Keratinocyte (primary cell): ENCODE measurements at places on chromosomes 1 and 21. TPM values are rescaled to one million over a fixed set of nuclear protein-coding genes. Genes with fewer than 3 reads are reported as not detected.

Gene CA6
- not detected in 3 replicates for polyA plus RNA-seq

DNA sequence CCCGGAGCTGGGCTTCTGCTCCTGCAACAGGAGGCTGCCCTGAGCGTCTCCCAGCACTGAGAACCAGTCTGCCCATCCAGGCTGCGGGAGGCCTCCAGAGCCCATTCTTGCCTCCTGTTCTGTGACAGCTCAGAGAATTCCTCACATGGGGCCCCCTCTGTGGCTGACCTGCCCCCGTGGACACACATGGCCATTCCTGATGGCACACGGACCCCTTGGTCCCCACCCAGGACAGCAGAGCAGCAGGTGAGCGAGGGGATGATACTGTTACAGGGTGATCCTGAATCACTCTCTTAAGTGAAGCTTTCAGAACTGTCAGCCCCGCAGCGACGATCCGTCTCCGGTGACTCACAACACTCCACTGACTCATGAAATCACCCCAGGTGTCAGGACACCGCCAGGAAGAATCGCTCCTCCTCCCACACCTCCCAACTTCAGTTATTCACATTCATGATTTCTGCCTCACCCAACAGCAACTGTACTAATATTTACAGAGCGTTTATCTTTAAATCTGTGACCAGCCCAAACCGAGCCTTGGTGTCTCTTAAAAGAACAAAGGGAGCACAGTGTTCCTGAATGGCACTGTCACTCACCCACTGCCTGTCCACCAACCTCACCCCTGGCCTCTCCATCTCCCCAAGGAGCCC lies 22.5 kb downstream of the CHD5 start:
- H3K27me3 ChIP-seq = peaks cover 9% of the 10 kb centered on the region
- H3K4me3 ChIP-seq = no peak overlapping the region
- H3K4me1 ChIP-seq = peaks cover 26% of the 10 kb centered on the region
- H3K36me3 ChIP-seq = no peaks in the 10 kb centered on the region

Gene CADM3
- 0.03 TPM in 1 of 3 replicates, not detected in the others for polyA plus RNA-seq

Gene SETD4
- polyA plus RNA-seq = 15.1 to 16.8 TPM (median 15.8 TPM) in 3 replicates

- peaks cover 9% of the 10 kb centered on the region for H3K4me1 ChIP-seq
- H3K27me3 ChIP-seq = no peaks in the 10 kb centered on the region
- no peak overlapping the region for H3K27ac ChIP-seq
- no peak for DNase-seq
These were observed 23.8 kb downstream of the PRDM2 start for GRCh38 chr1:13723810-13724209.

Gene NLRP3
- polyA plus RNA-seq = 0.03 to 0.12 TPM (median 0.07 TPM) in 3 replicates

Gene SYPL2
- not detected in 3 replicates for polyA plus RNA-seq

- no peaks in the 10 kb centered on the region for H3K27me3 ChIP-seq
- H3K4me1 ChIP-seq = peaks cover 8% of the 10 kb centered on the region
- no peak overlapping the region for H3K4me3 ChIP-seq
- no peak overlapping the region for H3K27ac ChIP-seq
- DNase-seq = no peak
- H3K36me3 ChIP-seq = no peaks in the 10 kb centered on the region
These were observed 107.6 kb downstream of the FASLG start for GRCh38 chr1:172766462-172766861.

Gene CFAP74
- polyA plus RNA-seq = not detected in 3 replicates

- H3K4me1 ChIP-seq = no peaks in the 10 kb centered on the region
- H3K27ac ChIP-seq = no peak overlapping the region
- no peaks in the 10 kb centered on the region for H3K36me3 ChIP-seq
- no peak overlapping the region for H3K4me3 ChIP-seq
These were observed 371.9 kb downstream of the RGS7 start for GRCh38 chr1:240985081-240985480.

GRCh38 chr1:203128431-203128715 lies 847 bp downstream of the ADORA1 start:
- H3K36me3 ChIP-seq = no peaks in the 10 kb centered on the region
- H3K4me3 ChIP-seq = peak overlapping the region; percentile 15
- peaks cover 5% of the 10 kb centered on the region for H3K4me1 ChIP-seq
- DNase-seq = no peak
- H3K27ac ChIP-seq = no peak overlapping the region

Gene TENT5C
- 0.10 to 0.13 TPM (median 0.10 TPM) in 3 replicates for polyA plus RNA-seq

- H3K27ac ChIP-seq = no peak overlapping the region
- no peaks in the 10 kb centered on the region for H3K36me3 ChIP-seq
- H3K27me3 ChIP-seq = no peaks in the 10 kb centered on the region
- peaks cover 5% of the 10 kb centered on the region for H3K4me1 ChIP-seq
- H3K4me3 ChIP-seq = no peak overlapping the region
- no peak for DNase-seq
These were observed 125.6 kb downstream of the URB2 start for GRCh38 chr1:229751610-229752009.

GRCh38 chr1:107776900-107777663 lies 187.9 kb downstream of the VAV3 start:
- no peak for DNase-seq
- no peaks in the 10 kb centered on the region for H3K36me3 ChIP-seq
- no peak overlapping the region for H3K4me3 ChIP-seq
- H3K27me3 ChIP-seq = no peaks in the 10 kb centered on the region
- H3K4me1 ChIP-seq = no peaks in the 10 kb centered on the region
- no peak overlapping the region for H3K27ac ChIP-seq

DNA sequence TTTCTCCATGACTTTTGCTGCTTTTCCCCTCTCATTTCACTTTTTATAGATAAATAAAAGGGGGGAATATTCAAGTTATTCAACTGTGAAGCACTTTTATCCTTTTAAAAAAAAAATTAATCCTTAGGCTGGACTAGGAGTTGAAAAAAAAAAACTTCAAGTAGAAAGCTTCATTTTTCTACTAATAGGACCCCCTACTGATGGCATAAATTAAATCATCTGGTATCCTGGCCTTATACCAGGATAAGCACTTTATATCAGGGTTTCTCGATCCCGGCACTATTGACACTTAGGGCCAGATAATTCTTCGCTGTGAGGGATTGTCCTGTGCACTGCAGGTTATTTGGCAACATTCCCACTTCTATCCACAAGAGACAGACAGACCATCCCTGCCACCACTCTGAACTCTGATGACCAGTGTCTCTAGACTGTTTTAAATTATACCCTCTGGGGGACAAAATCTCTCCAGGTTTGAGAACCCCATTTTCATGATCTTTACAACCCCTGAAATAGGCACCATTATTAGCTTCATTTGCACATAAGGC lies 17.6 kb downstream of the USP33 start:
- no peaks in the 10 kb centered on the region for H3K4me1 ChIP-seq
- no peaks in the 10 kb centered on the region for H3K27me3 ChIP-seq
- H3K4me3 ChIP-seq = no peak overlapping the region
- no peak for DNase-seq
- H3K36me3 ChIP-seq = no peaks in the 10 kb centered on the region

Gene PALMD
- polyA plus RNA-seq = 3.5 to 6.8 TPM (median 5.8 TPM) in 3 replicates

DNA sequence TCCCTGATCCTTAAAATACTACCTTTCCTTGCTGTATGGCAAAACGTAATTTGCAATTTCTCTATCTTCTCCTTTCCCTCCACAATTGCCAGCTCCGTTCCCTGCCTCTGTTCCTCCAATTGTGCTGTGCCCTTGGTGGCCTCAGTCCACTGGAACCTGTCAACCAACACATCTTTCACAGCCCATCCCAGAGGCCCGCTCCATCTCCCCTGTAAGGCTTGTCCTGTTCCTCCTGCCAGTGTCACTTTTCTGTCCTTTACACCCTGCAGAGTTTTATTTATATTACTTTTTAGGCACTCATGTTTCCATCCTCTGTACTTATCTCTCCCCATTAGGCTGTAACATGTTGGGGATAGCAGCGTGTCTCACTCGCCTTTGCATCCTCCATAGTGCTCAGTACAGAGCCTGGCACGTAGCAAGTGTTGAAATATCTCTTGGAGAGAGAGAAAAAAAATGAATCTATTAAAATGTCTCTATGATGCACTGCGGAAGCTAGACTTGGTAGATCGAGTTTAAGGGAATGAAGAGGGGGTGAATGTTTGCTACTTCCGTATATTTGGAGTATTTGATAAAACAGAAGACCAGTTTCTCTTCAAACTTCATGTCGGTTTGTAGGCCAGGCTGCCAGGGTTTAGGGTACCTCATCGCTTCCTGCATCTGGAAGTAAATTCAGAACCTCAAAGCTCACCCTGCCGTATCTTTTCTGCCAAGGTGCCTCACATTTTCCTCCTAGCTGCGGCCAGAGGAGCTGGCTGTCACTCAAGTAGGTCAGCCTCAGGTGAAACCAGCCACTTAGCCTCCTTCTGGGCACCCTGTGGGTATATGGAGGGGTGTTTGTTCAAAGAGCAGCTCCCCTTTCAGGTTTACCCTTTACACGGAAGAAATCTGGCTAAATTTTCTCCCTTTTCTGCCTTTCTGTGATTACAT lies 303.8 kb downstream of the TM2D1 start:
- H3K36me3 ChIP-seq = no peaks in the 10 kb centered on the region
- H3K27me3 ChIP-seq = no peaks in the 10 kb centered on the region
- no peak for DNase-seq
- no peak overlapping the region for H3K27ac ChIP-seq

- H3K27ac ChIP-seq = no peak overlapping the region
- peaks cover 4% of the 10 kb centered on the region for H3K27me3 ChIP-seq
These were observed 18.1 kb upstream of the MYOG start for GRCh38 chr1:203103829-203104495.

Gene PIGV
- 14.2 to 21.1 TPM (median 15.9 TPM) in 3 replicates for polyA plus RNA-seq

- DNase-seq = peak; percentile 25
- peak overlapping the region; percentile 30 for H3K27ac ChIP-seq
- H3K36me3 ChIP-seq = peaks cover 7% of the 10 kb centered on the region
- peaks cover 9% of the 10 kb centered on the region for H3K4me1 ChIP-seq
- H3K4me3 ChIP-seq = no peak overlapping the region
These were observed 52.7 kb downstream of the NPHP4 start for GRCh38 chr1:5939271-5940170.

DNA sequence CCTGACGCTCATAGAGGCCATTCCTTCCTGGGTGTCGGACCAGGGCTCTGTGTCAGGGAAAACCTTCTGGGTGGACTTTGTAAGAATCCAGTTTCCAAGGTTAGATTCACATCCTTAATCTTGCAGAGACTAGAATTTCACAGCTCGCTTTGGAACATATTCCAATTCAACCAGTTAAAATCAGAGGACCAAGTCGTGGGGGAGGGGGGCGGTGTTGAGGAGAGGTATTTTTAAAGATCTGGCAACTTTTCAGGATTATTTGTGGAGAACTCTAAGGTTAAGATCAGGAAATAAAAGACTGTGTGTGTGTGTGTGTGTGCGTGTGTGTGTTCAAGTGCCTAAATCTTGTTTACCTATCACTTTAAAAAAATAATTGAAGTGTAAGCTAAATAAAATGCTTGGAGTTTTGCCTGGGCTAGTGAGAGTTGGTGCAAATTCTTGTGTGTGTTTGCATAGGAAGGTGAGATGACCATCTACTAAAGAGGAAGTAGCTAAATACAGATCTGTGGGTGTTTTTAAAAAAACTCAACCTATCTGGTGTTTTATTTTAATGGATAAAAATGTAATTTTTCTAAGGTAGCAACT lies 21.8 kb downstream of the TENT5C start:
- H3K27ac ChIP-seq = no peak overlapping the region
- no peak for DNase-seq
- no peak overlapping the region for H3K4me3 ChIP-seq
- peaks cover 3% of the 10 kb centered on the region for H3K27me3 ChIP-seq
- no peaks in the 10 kb centered on the region for H3K36me3 ChIP-seq

GRCh38 chr1:219988387-219988786 lies 57.9 kb downstream of the EPRS1 start:
- no peak for DNase-seq
- no peak overlapping the region for H3K27ac ChIP-seq
- no peaks in the 10 kb centered on the region for H3K4me1 ChIP-seq
- no peaks in the 10 kb centered on the region for H3K27me3 ChIP-seq

DNA sequence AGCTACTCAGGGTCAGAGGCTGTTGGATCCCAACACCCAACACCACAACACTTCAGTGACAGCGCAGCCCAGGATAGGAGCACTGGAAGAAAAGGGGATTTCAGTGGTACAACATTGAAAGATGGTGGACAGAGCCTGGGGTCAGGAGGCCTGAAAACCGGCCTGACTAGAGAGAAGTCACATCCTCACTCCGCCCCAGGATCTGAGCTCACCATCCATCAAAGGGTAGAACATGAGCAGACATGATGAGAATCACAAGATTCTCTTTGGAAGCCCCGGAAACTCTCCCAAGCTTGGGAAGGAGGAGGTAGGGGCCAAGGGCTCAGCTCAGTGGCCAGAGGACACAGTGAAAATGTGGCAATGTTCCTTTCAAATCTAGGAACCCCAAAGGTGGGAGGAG lies 271.3 kb downstream of the NPHP4 start:
- peak overlapping the region; percentile 63 for H3K27ac ChIP-seq
- no peaks in the 10 kb centered on the region for H3K36me3 ChIP-seq
- H3K27me3 ChIP-seq = no peaks in the 10 kb centered on the region
- no peak for DNase-seq

Gene PGLYRP4
- polyA plus RNA-seq = 2.4 to 21.6 TPM (median 3.8 TPM) in 3 replicates

- H3K27ac ChIP-seq = no peak overlapping the region
- DNase-seq = no peak
- no peaks in the 10 kb centered on the region for H3K36me3 ChIP-seq
- no peaks in the 10 kb centered on the region for H3K27me3 ChIP-seq
- H3K4me1 ChIP-seq = peaks cover 4% of the 10 kb centered on the region
These were observed 17.4 kb downstream of the TIAM1 start for GRCh38 chr21:31326522-31327242.

Gene CFHR4
- polyA plus RNA-seq = not detected in 3 replicates

DNA sequence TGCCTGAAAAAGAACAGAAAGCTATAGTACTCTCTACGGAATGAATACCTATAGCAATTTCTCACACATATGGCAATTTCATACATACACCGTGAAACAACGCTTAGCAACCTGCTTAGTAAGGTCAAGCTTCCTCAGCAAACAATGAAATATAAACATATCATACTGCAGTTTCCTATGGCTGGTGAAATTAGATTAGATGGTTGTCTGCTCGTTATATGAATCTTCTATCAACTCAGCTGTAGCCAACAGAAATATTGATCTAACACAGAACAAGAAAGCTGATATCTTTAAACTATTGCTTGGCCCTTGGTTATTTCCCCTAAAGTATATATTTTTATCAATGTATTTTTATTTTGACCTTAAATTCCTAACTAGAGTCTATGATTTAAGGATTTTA lies 187.8 kb downstream of the SLC44A5 start:
- no peak overlapping the region for H3K27ac ChIP-seq
- no peaks in the 10 kb centered on the region for H3K4me1 ChIP-seq
- DNase-seq = no peak
- no peaks in the 10 kb centered on the region for H3K36me3 ChIP-seq
- H3K4me3 ChIP-seq = no peak overlapping the region

Gene PSMG1
- 48.9 to 91.8 TPM (median 56.8 TPM) in 3 replicates for polyA plus RNA-seq

- no peaks in the 10 kb centered on the region for H3K36me3 ChIP-seq
- peak overlapping the region; percentile 100 for H3K27ac ChIP-seq
- no peak for DNase-seq
- H3K4me3 ChIP-seq = peak overlapping the region; percentile 100
- H3K4me1 ChIP-seq = peaks cover 9% of the 10 kb centered on the region
These were observed 479 bp downstream of the SELENOF start for GRCh38 chr1:86913399-86913895.

Gene LDLRAD1
- polyA plus RNA-seq = not detected in 3 replicates

DNA sequence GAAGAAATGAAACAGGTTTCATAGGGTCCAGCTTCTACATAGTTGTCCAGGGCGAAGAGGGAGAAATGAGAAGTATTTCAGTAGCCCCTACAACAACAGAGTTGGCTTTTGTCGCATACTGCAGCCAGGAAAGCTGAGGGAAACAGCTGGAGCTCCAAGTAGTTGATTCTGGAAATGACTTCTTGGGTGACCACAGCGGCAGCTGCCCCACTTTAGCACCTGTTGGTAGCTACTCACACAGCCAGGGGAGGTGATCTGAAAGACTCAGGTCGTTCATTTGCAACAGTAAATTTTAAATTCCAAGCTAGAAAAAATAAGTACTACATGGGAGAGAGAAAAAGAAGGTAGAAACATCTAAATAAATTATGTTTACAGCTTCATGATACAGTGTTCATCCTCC lies 2.3 kb downstream of the TTC13 start:
- peaks cover 12% of the 10 kb centered on the region for H3K4me1 ChIP-seq
- no peak overlapping the region for H3K4me3 ChIP-seq
